Left ventricle myocardium superior (tissue), 1 donor: ENCODE measurements at places on chromosomes 1 and 21.

- no peak for DNase-seq
These were observed 15.2 kb downstream of the SAMD11 start for GRCh38 chr1:938711-939489.

- DNase-seq: no peak
These were observed 59.8 kb downstream of the NTNG1 start for GRCh38 chr1:107200631-107201030.

GRCh38 chr1:44420535-44420934 is 15.5 kb downstream of the RNF220 start:
- no peak for DNase-seq

DNA sequence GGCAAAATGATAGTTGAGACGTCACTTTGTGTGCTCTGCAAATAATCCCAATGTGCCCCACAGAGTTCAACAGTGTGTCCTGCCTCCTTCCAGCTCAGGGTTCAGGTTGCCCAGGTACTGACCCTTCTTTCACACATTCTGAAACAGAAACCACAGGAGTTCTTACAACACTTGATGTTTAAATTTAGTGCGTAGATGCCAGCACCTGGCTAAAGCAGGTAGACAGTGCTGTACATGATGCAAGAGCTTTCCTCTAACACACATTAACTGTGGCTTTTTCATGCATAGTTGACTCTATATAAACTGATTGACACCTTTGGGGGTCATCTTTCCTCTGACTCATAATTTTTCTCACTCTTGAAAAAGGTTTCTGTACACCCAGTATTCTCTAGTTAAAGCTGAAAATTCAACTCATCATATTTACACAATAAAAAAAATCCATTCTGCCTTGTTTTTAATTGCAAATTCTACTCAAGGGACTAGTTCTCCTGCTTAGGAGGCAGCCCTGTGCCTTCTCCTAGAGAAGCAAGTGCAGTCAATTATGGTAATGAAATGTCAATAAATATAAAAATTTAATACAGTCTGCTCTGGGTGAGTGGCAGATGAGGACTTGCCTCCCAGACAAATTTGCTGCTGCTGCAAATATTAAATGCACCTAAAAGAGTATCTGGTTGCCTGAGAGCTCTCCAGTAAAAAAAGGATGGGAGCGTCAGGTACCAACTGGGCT is 91.4 kb downstream of the NR5A2 start:
- DNase-seq: no peak

GRCh38 chr21:46221664-46222435 is 6.7 kb downstream of the LSS start:
- peak; percentile 71 for DNase-seq

DNA sequence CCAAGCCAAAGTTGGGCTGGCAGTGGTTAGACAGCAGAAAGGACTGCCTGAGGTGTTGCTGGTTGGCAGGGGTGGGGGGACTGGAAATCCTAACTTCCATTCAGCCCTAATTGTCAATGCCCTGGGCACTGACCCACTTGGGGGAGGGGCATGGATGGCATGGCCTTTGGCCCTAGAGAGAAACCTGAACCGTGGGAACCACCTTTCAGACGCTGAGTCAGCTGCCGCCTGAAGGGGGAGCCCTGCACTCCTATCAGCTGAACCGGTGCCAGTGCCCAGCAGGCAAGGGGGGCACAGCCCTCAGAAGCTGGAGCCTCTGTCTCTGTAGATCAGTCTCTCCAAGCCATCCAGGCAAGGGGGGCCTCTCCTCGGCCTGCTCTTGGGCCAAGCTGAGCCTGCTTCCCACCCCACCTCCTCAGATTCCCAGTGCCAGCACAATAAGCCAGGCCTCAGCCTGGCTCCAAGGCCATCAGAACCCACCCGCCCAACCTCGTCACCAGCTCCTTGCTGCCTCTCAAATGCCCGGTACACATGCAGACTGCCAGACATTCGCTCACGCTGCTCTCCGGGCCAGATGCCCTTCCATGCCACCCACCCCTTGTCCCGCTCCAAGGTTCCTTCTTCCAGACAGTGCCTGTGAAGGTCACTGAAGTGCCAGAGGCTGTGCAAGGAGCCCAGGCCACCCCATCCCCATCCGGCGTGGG is 11.6 kb downstream of the TINAGL1 start:
- DNase-seq: peak; percentile 85

DNA sequence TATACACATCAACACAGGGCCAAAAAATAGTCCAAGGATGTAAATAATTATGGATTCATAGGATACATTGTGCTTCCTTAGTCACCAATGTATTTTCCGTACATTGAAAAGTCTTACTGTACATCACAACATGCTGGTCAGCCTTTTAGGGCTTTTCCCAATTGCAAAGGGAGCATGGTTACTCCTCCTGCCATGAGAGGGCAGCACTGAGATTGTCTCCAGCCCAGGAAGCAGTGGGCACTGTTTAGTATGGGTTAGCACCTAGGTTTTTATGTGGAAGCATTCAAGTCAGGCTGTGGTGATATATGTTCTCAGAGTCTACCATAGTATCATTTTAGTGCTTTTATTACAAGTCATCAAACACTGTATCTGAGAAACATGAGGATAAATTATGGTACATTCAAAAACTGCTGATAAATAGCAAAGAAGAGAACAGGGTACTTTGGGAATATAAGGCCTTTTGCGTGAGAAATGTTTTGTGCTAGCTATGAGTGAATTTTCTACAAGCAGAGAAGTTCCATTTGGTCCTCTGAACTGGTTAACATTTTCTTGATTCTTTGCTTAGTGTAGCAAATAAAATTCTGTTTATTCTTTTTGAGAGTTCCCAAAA is 34.0 kb downstream of the ST6GALNAC5 start:
- DNase-seq: no peak

DNA sequence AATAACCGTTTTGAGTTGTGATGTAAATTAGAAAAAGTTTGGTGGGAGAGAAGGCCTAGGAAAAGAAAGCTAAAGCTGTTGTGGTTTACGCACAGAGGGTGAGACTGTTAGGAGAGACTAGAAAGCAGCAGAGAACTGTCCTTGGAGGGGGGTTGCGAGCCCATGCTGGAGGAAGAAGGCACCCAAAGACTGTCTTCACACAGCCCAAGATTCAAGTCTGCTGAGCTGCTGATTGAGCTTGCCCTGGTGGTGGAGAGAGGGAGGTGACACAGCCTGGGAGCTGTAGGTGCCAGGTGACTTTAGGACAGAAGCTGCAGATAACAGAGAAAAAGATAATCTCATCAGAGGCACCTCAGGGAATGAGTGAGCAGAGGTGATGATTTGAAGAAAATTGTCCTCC is 18.3 kb upstream of the TLR5 start:
- no peak for DNase-seq

GRCh38 chr21:30847627-30848500 is 18.3 kb upstream of the KRTAP7-1 start:
- no peak for DNase-seq

- no peak for DNase-seq
These were observed 139.1 kb upstream of the COA6 start for GRCh38 chr1:234234199-234234598.

- DNase-seq: peak; percentile 16
These were observed 51.1 kb downstream of the MORN1 start for GRCh38 chr1:2340086-2340917.

- DNase-seq: no peak
These were observed 29.2 kb downstream of the CDC7 start for GRCh38 chr1:91529856-91530255.

DNA sequence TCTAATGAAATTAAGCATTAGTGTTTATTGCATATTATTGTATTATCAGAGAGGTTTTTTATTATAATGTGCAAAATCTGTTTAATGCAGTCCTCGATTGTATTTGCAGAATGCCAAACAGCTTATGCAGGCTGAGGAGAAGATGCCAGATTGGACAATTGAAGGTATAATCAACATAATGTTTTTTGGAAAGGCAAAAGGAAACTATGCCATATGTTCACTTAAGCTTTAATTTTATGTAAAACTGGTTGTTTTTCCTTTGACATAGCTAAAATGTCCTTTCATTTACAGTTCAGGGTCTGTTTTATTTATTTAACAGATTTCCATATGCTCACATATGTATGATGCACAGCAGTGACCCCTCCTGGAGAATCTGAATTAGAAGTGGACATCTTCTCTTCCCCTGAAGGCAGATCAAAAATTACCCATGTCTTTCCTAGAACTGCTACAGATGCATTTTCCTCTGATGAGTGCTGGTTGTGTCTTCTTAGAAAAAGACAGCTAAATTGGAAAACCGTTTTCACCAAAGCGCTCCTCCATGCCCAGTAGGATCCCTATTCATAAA is 143.5 kb upstream of the USH2A start:
- no peak for DNase-seq

DNA sequence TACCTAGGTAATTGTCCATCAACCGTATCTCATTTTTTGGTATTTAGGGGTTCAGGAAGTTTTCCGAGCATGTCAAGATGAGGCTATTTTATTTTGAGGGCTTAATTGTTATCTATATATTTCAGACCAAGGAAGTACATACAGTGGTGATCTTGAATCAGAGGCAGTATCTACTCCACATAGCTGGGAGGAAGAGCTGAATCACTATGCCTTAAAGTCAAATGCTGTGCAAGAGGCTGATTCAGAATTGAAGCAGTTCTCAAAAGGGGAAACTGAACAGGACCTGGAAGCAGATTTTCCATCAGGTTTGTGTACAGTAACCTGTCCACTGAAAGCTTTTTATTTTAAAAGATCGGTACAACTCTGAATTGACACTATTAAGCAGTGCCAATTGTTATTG is 130.2 kb downstream of the ZMYM4 start:
- DNase-seq: no peak

- DNase-seq: no peak
These were observed 1265.9 kb downstream of the BRINP3 start for GRCh38 chr1:189211742-189212141.

DNA sequence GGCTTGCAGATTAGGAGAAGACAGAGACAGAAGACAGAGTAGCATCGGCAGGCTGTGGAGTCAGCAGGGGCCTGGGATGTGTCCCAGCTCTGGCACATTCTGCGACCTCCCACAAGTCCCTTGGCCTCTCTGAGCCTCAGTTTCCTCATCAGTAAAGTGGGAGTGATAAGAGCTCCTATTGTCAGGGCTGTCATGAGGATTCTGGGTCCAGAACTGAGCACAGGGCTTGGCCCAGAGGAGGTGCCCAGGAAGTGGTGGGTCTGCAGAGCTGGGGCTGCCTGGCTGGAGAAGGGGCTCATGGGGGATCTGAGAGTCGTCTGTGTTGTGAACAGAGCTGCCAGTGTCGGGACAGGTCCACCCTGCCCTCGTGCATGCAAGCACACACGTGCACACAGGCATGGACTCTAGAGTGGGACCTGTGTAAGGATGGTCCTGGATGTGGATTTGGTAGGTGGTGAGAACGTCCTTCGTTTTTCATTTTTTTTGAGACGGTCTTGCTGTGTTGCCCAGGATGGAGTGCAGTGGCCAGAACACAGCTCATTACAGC is 262.9 kb downstream of the PTPRU start:
- no peak for DNase-seq

GRCh38 chr1:202689493-202690342 is 20.5 kb downstream of the SYT2 start:
- DNase-seq: no peak

GRCh38 chr1:51963592-51964308 is 26.8 kb downstream of the RAB3B start:
- DNase-seq: no peak

DNA sequence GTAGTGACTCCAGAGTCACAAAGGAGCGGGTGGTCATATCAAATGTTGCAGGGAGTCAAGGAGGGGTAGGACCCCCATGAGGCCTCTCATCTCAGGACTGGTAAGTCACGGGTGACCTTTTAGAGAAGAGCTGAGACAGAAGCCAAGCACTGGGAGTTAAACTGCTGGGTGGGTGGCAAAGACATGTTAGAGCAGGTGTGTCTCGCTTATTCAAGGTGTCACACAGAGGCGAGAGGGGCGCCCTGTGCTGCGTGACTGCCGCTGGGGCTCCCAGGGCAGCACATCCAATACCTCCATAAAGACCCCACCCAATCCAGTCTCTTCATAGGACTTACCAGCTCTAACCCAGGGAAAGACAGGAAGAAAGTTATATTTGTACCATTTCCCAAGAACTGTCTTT is 15.2 kb downstream of the CASQ2 start:
- no peak for DNase-seq

DNA sequence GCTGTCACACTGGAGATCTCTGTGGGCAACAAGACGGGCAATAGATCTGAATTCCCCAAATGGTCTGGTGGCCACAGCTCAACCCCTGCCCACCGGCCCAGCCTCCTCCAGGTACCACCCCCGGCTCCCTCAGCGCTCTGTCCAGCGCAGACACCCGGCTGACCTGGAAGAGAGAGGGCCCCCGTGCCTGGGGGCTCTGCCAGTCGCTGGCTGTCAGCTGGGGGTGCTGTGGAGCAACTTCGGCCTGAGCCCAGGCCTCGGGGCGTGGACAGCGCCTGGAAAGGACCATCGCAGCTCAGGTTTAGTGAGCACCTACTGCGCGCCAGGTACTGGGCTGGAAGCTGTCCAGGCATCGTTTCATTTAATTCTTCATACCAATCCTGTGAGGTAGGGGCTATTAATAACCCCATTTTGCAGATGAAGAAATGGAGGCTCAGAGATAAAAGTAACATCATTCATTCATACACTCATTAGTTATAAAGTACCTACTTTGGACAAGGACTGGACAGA is 51.0 kb downstream of the AHDC1 start:
- DNase-seq: peak; percentile 35

DNA sequence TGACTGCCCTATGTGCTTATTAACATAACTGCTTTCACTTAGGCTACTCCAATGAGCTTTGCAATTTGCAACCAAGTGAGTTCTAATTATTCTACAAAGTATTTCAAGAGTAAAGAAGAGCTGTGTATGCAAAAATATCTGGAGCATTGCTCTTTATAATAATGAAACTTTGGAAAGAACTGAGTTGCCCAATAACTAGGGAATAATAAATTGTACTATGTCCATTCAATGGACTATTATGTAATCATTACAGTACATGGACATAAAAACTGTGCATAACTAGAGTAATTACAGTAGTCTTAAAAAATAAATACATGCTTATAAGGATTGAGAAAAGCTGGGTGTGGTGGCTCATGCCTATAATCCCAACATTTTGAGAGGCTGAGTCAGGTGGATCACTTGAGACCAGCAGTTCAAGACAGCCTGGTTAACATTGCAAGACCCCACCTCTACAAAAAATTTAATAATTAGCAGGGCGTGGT is 70.3 kb upstream of the JAK1 start:
- no peak for DNase-seq

DNA sequence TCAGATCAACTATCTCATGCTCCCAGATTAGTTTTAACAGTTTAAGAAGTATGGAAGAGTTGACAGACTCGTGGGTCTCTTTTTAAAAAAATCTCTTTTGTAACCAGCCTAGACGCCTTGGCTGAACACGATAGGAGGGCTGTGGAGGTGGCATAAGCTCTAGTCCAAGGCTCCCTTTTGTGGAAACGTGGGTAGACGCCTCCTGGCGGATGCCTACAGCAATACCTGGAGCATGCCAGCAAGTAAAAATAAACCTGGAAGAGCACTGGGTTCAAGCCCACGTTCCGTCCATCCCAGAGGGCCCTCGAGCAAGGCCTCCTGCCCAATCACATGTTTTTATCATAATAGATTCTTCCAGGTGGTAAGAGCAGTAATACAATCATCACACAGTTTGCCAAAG is 87.9 kb downstream of the RGS7 start:
- DNase-seq: no peak
